ENCODE measurements at places on chromosomes 5 and 9.

- no peak for DNase-seq
Observed at GRCh38 chr9:89608641-89609335, 4.0 kb downstream of the GADD45G start.

- no peak for DNase-seq
Observed at GRCh38 chr5:10853154-10853553, 92.1 kb upstream of the DAP start.

GRCh38 chr5:119578937-119579336 is 50.4 kb upstream of the FAM170A start:
- no peak for DNase-seq

DNA sequence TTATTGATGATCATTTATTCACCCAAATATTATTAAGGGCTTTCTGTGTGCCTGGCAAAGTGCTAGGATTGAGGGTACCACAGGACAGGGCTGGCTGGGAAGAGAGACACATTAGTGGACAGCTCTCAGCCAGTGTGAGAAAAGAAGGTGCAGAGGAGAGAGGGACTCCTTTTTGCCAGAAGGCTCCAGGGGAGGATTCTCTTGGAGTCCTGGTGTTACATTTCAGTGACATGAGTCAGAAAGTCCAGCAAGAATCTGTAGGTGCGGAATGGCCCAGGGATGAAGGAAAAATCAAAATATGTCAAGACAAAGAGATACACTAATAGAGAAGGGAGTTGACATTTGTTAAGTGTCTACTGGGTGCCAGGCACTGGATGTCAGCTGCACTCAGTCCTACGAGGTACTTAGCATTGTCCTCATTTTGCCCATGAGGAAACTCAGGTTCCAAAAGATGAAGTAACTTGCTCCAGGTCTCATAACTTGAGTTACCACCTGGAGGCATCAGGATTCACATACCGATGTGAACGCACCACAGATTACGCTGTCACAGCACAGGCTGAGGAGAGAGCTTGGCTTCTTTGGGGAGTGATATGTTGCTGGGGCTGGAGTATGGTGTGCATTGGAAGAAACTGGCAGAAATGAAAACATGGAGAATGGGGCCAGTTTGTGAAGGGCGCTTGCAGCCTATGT is 60.5 kb downstream of the RASGRF2 start:
- no peak for DNase-seq

- DNase-seq = no peak
Observed at GRCh38 chr5:19462019-19462418, 526.0 kb downstream of the CDH18 start.

GRCh38 chr5:40385544-40385943 is 294.2 kb upstream of the PTGER4 start:
- no peak for DNase-seq

DNA sequence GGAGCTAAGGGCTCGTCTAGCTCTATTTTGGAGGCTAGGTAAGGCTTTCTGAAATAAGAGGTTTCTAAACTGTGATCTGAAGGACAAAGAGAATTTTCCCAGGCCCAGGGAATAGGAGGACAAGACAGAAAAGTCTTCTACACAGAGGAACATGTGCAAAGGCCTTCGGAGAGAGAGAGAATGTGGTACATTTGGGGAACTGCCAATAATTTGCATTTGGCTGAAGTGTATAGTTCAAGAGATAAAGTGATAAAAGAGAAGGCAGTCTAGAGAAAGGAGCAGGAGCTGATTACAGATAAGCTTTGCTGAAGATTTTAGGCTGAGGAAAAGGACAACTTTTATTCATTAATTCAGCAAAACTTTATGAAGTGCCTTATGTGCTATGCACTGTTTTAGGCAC is 214.4 kb upstream of the ELL2 start:
- DNase-seq = no peak

- no peak for DNase-seq
Observed at GRCh38 chr5:18497089-18497488, 862.8 kb downstream of the TAF11L14 start.

DNA sequence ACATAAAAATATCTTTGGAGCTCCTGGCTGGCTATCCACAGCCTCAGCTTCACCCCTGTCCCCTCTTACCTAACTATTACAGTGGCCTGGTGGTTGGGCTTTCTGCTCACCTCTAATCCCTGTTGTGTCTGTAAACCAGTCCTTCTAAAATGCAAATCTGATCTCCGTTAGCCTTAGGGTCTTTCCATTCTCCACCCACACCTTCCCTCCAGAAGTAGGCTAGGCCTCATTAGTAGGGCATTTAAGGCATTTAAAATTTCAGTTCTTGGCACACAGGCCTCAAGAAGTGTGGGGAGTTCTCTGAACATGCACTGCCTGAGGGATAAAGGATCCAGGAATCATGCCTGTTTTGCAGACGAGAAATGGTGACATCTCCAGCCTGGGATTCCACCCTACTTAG is 26.4 kb upstream of the STC2 start:
- no peak for DNase-seq

DNA sequence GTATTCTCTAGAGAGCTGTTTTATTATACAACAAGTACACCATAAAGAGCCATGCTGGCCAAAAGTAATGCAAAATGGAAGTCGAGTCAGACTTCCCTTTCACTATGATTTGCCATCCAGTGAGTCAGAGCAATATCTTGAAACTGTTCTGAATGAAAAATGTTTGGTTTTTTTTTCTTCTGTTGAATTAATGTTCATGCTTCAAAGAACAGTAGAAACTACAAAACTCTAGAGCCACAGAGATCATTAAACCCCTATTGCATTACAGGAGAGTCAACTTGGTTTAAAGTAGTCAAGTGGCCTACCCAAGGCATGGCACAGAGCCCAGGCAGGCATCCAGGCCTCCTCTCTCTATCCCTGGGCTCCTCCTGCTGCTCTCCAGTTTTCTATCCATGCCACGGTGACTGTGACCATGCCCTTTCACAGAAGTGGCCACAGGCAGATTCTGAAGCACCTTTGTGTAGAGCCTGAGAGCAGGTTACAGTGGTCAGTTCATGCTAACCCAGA is 358.9 kb downstream of the DEPDC1B start:
- DNase-seq = no peak

- no peak for DNase-seq
Observed at GRCh38 chr9:5698810-5699556, 70.1 kb downstream of the RIC1 start.

GRCh38 chr5:32320576-32320975 is 7.8 kb upstream of the MTMR12 start:
- DNase-seq = no peak

DNA sequence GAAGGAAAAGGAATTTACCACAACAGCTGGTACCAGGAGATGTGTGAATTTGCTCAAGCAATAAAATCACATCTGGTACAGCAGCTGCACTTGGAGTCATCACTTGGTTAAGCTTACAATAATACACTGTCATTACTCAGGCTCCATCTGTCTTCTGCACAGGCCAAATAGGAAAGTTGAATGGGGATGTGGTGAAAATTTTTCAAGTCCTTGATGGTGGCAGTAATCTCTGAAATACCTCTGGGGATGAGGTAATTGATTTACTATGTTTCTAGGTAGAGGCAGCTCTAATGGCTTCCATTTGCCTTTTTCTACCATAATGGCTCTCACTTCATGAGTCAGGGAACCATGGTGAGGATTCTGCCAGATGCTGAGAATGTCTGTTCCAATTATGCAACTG is 206.8 kb upstream of the ATP10B start:
- no peak for DNase-seq

GRCh38 chr5:131481569-131481968 is 153.5 kb downstream of the RAPGEF6 start:
- DNase-seq = no peak

DNA sequence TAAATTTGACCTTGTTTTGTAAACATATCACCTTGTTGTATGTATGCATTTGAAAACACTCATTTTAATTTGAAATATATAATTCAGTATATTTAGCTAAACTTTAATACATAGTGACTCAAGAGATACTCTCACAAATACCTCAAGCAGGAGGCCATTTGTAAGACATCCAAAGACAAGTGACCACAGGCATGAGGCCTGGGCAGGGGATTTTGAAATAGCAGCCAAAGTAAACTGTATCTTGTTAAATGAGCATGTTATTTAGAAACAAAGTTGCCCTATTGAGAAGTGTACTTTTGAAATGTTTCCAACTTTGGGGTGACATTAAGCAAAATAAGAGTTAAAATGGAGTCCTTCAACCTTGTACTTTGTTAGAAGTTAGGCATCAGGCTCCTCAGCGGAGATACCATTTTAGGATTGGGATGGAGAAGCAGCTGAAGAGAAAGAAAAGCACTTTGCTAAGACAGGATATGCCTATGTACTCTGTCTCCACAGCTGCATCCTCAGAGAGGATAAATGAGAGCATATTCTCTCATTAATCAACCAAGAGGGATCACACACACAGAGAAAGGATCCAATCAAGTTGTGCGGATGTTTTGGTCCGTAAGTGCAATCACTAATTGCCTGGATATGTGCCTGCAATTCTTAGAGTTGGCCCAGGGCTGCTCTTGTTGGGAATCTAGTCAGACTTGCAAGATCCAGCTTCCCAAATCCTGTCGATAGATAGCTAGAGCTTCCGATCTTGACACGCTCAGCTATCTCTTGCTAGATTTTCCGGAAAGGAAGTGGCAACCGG is 157.5 kb upstream of the HAPLN1 start:
- DNase-seq = no peak

DNA sequence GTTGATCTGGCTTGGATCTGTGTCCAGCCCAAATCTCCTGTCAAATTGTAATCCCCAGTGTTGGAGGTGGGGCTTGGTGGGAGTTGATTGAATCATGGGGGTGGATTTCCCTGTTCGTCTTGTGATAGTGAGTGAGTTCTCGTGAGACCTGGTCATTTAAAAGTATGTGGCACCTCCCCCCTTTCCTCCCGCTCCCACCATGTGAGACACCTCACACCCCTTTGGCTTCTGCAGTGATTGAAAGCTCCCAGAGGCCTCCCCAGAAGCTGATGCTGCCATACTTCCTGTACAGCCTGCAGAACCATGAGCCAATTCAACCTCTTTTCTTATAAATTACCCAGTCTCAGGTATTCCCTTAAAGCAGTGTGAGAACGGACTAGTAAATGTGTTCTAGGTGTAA is 117.3 kb upstream of the PTCH1 start:
- no peak for DNase-seq

DNA sequence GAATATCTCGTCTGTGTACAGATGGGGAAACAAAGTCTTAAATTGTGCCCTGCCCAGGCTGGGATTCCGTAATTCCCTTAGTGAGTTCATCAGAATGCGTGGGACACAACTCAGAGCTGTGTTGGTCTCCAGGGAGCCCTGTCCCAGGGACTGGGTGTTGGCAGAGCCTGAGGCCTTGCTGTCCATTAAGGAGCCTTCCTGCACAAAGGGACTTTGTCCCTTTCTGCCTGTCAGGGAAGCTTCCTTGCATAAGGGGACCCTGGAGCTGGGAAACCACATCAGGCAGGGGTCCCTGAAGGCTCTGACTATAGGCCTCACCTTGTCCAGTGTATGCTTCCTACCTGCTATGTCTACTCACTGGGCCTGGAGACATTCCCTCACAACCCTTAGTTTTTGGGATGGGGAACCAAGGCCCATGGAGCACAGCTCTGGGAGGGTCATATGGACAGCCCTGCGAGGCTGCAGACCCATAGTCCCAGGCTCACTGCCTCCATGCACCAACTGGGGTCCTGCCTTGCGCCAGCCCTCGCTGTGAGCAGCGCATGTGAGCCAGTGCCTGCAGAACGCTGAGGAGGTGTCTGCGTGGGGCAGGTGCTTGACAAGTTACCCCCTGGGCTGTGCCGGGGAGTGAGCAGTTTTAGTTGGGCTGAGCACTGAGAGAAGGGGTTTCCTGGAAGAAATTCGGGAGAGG is 1.6 kb downstream of the CARD19 start:
- peak; percentile 60 for DNase-seq
